ENCODE measurements at places on chromosomes 16 and 17.

- DNase-seq, result peak; percentile 85
Observed at GRCh38 chr16:11757671-11758545, 15.3 kb upstream of the TXNDC11 start.

DNA sequence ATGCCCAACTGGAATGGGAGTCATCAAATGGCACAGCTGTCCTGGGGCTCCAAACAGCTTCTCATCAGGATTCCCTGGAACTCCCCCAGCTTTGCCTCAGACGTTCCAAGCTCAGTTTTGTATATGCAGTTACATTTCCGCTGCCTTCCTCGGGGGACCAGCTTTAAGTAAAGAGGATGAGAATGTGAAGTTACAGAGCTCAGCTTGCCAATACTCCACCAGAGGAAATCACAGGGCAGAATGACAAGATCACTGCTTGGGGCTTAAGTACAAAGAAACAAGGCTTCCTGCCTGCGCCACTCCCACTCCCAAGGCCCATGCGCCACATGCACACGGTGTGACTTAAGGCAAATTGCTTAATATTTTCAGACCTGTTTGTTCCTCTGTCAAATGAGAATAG is 272.4 kb upstream of the CDH11 start:
- no peak for DNase-seq

DNA sequence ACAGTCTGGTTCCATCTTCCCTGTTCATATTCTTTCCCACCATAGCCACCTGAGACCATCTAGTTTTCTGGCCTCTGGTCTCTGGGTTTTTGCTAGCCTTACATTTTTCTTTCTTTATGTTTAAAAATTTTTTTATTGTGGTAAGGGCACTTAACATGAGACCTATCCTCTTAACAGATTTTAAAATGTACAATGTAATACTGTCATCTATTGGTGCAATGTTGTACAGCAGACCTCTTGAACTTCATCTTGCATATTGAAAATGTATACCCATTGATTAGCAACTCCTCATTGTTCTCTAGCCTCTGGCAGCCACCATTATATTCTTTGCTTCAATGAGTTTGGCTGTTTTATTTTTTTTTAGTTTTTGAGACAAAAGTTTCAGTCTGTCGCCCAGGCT is 39.2 kb downstream of the ITGAM start:
- DNase-seq, result no peak

GRCh38 chr16:8548166-8548565 is 42.1 kb downstream of the TMEM114 start:
- no peak for DNase-seq

DNA sequence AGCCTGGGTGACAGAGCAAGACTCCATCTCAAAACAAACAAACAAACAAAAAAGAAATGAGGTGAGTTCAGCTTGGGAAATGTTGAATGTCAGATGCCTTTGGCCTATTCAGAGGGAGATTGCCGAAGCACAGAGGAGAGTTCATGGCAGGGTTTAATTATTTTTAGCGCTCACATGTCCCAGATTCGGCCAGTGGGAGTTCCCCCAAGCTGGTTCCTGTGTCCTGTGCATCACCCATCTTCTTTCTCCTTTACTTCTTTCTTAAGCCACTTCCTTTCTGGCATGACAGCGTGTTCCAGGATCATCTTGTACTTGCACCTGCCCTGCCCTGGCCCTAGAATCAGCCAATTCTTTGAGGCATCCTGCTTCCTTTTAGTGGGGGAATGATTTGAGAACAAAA is 9.2 kb downstream of the MPV17L start:
- no peak for DNase-seq

- peak; percentile 42 for DNase-seq
Observed at GRCh38 chr16:15415511-15415985, 18.8 kb upstream of the BMERB1 start.

GRCh38 chr17:49565948-49566491 is 9.7 kb upstream of the NXPH3 start:
- DNase-seq, result no peak

GRCh38 chr17:72806011-72806410 is 286.5 kb downstream of the SLC39A11 start:
- no peak for DNase-seq

DNA sequence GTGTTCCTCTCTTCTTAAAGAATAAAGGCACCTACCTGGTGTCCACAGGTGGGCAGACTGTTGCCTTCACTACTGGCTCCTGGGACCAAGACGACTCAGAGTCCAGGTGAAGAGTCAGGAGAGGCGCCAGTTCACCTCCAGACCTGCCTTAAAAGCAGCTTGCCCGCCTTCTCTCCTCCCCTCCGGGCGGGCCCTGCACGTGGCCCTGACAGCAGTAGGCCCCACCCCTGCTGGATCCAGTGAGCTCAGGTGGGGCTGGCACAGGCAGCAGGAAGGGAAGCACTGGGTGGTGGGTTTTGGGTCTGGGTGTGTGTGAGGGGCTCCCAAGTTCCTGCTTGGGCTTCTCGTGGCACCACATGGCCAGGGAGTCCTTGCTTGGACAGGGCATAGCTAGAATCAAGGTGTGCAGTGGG is at the start of gene TNS4:
Gene TNS4, minus strand, starts transcription at position 125 of the 413 bp plus-strand sequence. CDS start 5,198 bp downstream, outside the sequence.
- no peak for DNase-seq

DNA sequence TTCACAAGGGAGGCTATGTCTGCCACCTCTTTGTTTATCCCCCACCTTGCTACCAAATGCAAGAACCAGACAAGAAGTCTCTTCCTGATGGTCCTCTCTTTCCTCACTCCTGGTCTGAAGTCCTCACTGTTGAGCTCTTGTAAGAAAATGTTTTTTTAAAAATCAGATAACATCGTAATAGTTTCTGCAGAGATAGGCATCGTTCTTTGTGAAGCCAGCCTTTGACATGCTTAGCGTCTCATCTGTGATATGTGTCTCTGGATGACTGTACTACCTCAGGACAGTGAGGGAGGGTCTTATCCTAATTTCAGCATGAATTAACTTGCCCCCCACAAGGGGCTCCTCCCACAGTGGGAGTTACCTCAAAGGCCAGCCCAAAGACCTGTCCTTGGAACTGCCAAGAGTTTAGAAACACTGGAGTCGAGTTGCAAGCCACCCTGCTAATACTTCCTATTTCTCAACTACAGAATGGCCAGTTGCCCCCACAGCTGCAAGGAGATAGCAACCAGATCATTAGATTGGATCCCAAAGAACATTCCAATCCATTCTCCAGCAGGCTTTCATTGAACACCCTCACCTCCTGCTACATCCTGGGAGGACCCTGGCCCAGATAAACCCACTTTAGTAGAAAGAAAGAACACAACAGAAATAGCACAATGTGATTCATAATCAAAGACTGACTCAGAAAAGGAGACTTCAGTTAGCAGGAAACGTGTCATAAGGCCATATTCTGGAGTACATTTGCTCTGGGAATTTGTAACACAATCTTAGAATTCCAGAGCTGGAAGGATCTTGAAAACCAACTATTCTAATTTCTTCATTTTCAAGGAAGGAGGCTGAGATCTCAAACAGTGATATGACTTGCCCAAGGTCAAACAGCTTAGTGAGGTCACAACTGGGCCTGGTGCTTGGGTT is 151.0 kb downstream of the IRX3 start:
- DNase-seq, result peak; percentile 39

- DNase-seq, result no peak
Observed at GRCh38 chr17:78826421-78826820, 14.2 kb downstream of the USP36 start.

DNA sequence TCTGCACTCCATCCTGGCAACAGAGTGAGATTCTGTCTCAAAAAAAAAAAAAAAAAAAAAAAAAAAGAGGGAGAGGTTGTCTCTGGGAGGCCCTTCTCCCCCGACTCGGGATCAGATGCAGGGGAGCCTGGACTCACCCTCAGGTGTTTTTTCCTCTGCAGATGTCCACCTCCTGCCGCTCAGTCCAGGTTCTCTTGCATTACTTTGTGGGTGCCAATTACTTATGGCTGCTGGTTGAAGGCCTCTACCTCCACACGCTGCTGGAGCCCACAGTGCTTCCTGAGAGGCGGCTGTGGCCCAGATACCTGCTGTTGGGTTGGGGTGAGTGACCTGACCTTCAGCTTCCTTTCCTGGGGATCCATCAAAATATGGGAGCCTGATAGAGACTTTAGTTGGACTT is 34.1 kb downstream of the GLP2R start:
- DNase-seq, result no peak

GRCh38 chr17:18328643-18329204 is 13.6 kb downstream of the SMCR8 start:
- DNase-seq, result no peak

GRCh38 chr17:67415291-67415690 is 38.2 kb downstream of the PITPNC1 start:
- no peak for DNase-seq

DNA sequence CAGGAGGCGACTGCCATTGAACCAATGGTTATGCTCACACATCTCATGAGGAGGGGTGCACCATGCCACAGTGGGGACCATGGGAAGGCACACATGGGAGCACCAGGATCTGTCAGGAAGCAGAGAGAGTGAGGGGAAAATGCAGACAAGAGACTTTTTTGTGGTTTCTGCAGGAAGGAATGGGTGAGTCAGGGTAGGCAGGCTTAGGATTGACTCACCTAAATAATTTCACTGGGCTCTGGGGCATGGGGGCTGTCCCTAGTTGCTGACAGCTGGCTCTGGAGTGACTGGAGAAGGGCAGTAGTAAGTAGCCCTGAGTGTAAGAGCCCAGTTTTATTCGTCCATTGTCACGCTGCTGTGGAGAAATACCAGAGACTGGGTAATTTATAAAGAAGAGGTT is 202.4 kb downstream of the AXIN2 start:
- peak; percentile 87 for DNase-seq

- no peak for DNase-seq
Observed at GRCh38 chr16:64498363-64498762, 623.5 kb downstream of the CDH11 start.

- DNase-seq, result no peak
Observed at GRCh38 chr16:1606774-1607173, 5.1 kb downstream of the IFT140 start.

DNA sequence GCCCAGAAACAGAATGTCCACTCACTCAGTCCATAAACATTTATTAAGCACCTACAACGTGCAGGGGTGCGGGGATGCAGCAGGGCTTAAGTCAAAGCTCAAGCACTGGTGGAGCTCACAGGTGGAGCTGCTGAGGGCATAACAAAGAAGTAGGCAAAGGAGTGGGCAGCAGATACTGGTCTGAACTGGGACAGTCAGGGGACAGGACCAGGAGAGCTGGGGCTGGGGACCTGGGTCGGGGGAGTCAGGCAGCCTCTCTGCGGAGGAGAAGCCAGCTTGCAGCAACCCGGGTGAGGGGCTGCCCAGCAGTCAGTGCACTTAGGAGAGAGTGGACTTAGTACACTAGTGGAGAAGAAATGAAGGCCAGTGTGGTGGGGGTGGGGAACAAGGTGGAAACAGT is 10.0 kb upstream of the TNFRSF13B start:
- no peak for DNase-seq

- peak; percentile 61 for DNase-seq
Observed at GRCh38 chr16:73020409-73020884, 27.5 kb downstream of the ZFHX3 start.

DNA sequence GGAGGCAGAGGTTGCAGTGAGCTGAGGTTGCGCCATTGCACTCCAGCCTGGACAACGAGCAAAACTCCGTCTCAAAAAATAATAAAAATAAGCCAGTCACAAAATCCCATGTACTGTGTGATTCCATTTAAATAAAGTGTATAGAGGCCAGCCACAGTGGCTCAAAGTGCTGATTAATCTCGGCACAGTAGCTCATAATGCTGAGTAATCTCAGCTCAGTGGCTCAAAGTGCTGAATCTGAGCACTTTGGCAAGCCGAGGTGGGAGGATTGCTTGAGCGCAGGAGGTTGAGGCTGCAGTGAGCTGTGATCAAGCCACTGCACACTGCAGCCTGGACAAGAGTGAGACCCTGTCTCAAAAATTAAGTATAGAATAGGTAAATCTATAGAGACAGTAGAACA is 4.9 kb downstream of the TMED6 start:
- no peak for DNase-seq

DNA sequence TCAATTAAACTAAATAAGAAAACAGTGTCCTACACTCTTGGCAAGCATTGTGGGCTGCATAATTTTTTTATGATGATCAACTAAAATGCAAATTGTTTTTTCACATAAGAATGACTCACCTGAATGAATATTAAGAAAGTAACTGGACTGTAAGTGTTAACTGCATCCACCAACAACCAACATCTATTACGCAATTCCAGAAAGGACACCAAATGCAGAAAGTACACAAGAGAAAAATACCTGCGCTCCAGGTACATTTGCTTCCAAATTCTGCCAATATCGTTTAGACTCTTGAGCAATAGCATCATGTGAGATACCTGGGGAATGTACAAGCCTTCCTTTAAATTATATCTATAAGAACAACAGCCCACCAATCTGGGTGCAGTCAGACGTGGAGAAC is 19.8 kb upstream of the TXNDC11 start:
- no peak for DNase-seq

DNA sequence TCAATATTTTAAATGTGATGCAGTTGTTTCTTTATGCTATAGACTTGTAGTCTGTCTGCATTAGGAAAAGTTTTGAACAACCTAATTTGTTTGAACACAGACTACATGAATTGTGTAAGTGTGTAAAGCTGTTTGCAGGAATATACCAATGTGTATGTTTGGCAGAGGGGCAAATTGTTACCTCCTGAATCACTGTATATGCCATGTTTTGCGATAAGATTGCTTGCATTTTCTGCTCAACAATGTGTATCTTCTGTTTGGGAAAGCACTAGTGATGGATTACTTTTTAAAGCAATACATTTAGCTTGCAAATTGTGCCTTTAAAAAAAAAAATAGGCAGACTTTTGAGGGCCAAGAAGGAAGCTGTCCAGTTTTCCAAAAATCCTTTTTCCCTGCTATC is 14.6 kb downstream of the RBBP6 start:
- DNase-seq, result no peak

GRCh38 chr16:88355389-88356123 is 27.2 kb upstream of the ZNF469 start:
- DNase-seq, result no peak

GRCh38 chr16:6492742-6493141 is 839.9 kb upstream of the RBFOX1 start:
- no peak for DNase-seq

DNA sequence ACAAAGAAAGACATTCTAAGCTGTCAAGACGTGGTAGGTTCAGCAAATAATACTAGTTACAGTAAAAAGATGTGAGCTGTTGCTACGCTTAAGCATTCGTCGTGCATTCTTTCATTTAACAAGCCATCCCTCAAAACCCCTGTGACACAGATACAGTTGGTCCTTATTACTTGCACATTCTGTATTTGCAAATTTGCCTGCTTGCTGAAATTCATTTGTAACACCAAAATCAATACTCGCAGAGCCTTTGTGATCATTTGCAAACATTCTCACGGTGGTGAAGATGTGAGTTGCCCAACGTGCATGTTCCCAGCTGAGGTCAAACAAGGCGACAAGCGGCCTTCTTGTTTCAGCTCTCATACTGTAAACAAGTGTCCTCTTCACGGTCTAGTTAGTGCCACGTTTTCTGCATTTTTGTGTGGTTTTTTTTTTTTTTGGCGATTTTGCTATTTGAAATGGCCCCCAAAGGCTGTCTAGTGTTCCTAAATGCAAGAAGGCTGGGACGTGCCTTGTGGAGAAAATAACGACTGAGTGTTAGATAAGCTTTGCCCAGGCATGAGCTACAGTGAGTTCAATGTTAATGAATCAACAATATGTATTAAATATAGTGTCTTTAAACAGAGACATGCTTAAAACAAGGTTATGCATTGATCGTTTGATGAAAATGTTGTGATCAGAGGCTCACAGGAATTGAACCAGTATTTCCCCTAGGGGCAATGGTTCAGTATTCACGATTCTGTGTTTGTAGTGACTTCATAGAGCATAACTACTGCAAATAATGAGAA is 84.1 kb downstream of the RAB11FIP4 start:
- DNase-seq, result no peak
